ENCODE measurements at places on chromosomes 12 and 14. TPM values are rescaled to one million over a fixed set of nuclear protein-coding genes. Genes with fewer than 3 reads are reported as not detected.
A peak's percentile ranks its signal among the peaks of the same experiment; 100 is the strongest.

Gene CLEC1A
- total RNA-seq = not detected

Gene ALG10B
- 2.5 TPM for total RNA-seq

Gene HPD
- total RNA-seq = 0.18 TPM

Gene ASIC1
- total RNA-seq = 1.6 TPM

Gene GLS2
- total RNA-seq = under 0.01 TPM

Gene APOLD1
- 4.2 TPM for total RNA-seq

DNA sequence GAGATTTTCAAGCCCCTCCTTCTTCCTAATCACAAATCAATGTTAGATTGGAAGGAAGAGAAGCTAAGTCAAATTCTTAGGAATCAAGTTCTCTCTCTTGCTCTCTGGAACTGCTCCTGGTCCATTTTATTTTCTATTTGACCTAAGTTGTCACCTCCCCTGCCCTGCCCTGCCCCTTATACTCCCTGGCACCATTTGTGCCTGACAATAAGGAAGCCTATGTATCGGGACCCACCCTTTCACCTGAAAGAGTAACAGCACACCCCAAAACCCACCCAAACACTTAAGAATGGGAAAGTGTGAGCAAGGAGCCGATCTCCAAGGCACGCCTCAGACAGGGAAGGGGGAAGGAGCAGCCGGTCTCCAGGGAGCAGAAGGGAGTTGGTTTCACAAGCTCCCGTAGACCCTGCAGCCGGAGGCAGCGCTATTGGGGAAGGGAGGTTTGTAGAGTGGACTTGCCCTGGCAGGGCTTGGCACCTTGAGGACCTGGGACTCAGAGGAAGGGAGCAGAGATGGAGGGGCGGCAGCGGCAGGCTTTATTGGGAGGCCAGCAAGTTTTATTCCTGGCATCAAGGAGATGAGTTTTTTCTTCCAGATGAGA, 1.6 kb downstream of the LRRC74A start:
- H3K27me3 ChIP-seq = peaks cover 18% of the 10 kb centered on the region
- DNase-seq = no peak
- H3K4me3 ChIP-seq = no peak overlapping the region
- H3K4me1 ChIP-seq = no peaks in the 10 kb centered on the region
- H3K27ac ChIP-seq = no peak overlapping the region
- no peaks in the 10 kb centered on the region for H3K36me3 ChIP-seq

- no peaks in the 10 kb centered on the region for H3K4me1 ChIP-seq
- H3K4me3 ChIP-seq = no peak overlapping the region
- no peaks in the 10 kb centered on the region for H3K36me3 ChIP-seq
Observed at GRCh38 chr12:15278816-15279658, 43.3 kb upstream of the PTPRO start.

GRCh38 chr12:93256256-93256969, 121.3 kb upstream of the NUDT4 start:
- peaks cover 6% of the 10 kb centered on the region for H3K4me1 ChIP-seq
- H3K27me3 ChIP-seq = no peaks in the 10 kb centered on the region
- DNase-seq = no peak
- no peak overlapping the region for H3K4me3 ChIP-seq
- peak overlapping the region; percentile 69 for H3K27ac ChIP-seq

DNA sequence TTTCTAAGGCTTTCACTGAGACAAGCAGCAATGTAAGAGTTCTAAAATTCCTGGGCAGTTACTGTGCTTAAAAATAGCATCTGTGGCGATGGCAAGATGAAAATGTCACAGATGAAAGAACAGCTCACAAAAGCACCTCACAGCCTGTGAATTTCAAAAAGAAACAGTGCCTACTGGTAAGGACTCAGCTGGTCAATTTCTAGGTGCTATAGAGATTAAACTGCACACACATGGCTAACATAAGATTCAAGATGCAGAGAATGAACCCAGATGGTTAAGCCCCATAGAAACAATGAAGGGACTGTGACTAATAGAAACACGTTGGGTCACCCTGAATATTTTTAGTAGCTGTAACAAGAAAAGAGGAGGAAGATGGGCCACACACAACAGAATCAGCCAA, 12.0 kb upstream of the IL26 start:
- no peak overlapping the region for H3K4me3 ChIP-seq
- no peaks in the 10 kb centered on the region for H3K36me3 ChIP-seq
- no peak overlapping the region for H3K27ac ChIP-seq
- H3K27me3 ChIP-seq = peaks cover 6% of the 10 kb centered on the region

GRCh38 chr14:98725191-98725590, 546.8 kb downstream of the BCL11B start:
- H3K27me3 ChIP-seq = no peaks in the 10 kb centered on the region
- DNase-seq = no peak
- H3K27ac ChIP-seq = no peak overlapping the region
- no peaks in the 10 kb centered on the region for H3K36me3 ChIP-seq

DNA sequence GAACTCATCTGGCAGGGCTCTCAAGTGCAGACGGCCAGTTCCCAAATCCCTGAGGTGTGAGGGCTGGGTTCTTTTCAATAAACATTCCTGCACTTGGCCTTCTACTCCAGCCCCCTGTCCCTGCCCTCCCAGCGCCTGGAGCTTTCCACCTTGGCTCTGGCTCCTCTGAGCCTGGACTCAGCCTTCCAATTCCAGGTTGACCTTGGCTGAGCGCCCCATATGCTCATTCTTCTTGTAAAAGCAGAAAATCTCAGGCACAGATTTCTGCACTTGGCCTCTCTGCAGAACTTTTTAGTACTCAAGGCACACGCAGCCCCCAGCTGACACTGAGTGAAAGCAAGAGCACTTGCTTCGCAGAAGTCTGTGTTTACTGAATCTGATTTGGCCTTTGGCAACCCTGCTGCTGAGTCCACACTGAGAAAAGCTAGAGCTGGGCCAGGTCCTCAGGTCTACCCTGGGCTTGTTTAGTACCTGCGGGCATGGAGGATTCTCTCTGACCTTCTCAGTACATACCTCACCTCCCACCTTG, 222.7 kb downstream of the MSRB3 start:
- H3K4me1 ChIP-seq = peaks cover 12% of the 10 kb centered on the region
- no peak overlapping the region for H3K4me3 ChIP-seq
- no peak for DNase-seq
- no peaks in the 10 kb centered on the region for H3K36me3 ChIP-seq

GRCh38 chr12:125677829-125678228, 612.6 kb downstream of the AACS start:
- H3K27me3 ChIP-seq = no peaks in the 10 kb centered on the region
- H3K27ac ChIP-seq = no peak overlapping the region
- H3K4me1 ChIP-seq = no peaks in the 10 kb centered on the region
- no peak overlapping the region for H3K4me3 ChIP-seq
- no peak for DNase-seq

GRCh38 chr12:111277570-111277969, 91.3 kb downstream of the PHETA1 start:
- H3K4me1 ChIP-seq = no peaks in the 10 kb centered on the region
- peaks cover 8% of the 10 kb centered on the region for H3K27me3 ChIP-seq
- H3K4me3 ChIP-seq = no peak overlapping the region
- H3K27ac ChIP-seq = no peak overlapping the region
- DNase-seq = no peak

GRCh38 chr14:20986811-20987210, 3.0 kb upstream of the METTL17 start:
- H3K27ac ChIP-seq = peak overlapping the region; percentile 61
- H3K4me1 ChIP-seq = peaks cover 8% of the 10 kb centered on the region
- no peak overlapping the region for H3K4me3 ChIP-seq
- DNase-seq = peak; percentile 96

DNA sequence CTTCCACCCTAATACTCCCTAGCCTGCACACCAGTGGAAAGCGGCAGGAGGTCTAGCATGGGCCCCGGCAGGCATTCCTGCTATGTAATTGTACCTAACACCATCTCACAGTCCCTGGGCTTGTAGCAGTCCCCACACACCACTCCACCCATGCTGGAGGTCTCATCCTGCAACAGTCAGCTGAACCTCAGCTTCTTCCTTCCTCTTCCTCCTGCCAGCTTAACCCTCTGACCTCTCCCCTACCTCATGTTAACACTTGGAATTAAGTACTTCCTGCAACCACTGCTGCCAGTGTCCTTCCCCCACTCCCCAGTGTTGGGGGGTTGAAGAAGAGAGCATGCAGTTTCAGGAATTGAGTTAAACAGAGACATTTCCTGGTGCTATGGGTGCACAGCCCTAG, 7.6 kb downstream of the ADCY4 start:
- H3K27ac ChIP-seq = no peak overlapping the region
- no peak overlapping the region for H3K4me3 ChIP-seq
- no peaks in the 10 kb centered on the region for H3K36me3 ChIP-seq
- H3K4me1 ChIP-seq = no peaks in the 10 kb centered on the region
- H3K27me3 ChIP-seq = peaks cover 31% of the 10 kb centered on the region

DNA sequence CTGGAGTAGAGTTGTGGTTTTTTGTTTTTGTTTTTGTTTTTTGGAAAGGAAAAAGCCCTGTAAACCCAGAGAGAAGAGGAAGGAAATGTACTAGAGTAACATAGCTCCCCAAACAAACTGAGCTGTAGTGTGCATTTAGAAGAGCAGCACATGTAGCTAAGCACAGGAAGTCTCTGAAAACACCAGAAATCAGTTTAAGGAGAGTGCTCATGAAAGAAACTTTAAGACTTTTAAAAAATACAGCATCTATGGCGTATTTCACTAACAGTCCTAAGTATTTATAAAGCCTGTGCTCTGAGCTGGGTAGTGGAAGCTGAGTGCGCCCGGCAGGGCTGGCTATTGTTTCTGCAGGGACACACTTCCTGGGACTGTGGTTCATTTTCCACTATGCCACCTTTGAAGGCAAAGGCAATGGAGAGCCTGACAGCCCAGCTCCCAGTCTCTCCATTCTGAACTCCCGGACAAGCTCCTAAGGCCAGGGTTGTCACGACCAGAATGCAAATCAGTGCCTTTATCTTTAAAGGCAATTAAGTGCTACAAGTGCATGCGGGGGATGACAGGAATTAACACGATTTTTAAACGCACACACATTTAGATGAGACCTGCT, 45.4 kb downstream of the NIN start:
- no peak overlapping the region for H3K4me3 ChIP-seq
- peaks cover 4% of the 10 kb centered on the region for H3K4me1 ChIP-seq
- H3K27ac ChIP-seq = no peak overlapping the region
- DNase-seq = no peak

DNA sequence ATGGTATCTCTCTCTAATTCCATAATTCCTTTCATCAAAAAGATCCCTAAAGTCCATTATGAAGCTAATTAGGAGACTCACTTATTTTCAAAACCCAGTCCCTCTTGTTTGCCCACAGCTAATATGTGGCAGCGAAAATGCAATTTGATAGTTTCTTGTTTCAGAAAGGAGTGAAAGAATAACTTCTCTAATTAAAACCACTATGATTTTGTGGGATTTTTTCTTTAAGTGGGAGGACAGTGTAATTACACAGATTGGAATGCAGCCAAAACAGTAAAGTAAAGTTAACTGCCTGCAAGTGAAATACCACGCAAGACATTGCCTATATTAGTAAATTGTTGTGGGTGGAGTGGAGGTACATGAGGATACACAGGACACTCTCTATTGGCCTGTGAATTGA, 50.0 kb downstream of the PTPRO start:
- no peaks in the 10 kb centered on the region for H3K4me1 ChIP-seq
- DNase-seq = no peak
- no peak overlapping the region for H3K27ac ChIP-seq
- H3K4me3 ChIP-seq = no peak overlapping the region

DNA sequence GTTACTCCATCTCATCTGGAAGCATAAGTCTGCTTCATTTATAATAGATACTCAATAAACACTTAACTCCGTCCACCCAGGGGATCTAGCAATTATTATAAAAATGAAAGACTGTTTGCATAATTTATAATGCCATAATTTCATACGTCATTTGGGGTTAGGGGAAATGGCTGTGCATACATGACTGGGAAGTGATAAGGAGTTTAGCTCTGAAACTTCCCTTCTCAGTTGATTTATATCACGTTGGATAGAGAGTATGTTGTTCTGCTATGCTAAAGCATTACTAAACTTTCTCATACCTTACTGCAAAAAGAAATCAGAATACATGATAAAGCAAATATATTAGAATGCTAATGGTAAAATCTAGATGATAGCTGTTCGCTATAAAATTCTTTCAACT, 90.4 kb upstream of the DYNC1H1 start:
- H3K27ac ChIP-seq = no peak overlapping the region
- no peaks in the 10 kb centered on the region for H3K27me3 ChIP-seq
- H3K36me3 ChIP-seq = peaks cover 5% of the 10 kb centered on the region
- H3K4me1 ChIP-seq = peaks cover 6% of the 10 kb centered on the region
- H3K4me3 ChIP-seq = no peak overlapping the region

DNA sequence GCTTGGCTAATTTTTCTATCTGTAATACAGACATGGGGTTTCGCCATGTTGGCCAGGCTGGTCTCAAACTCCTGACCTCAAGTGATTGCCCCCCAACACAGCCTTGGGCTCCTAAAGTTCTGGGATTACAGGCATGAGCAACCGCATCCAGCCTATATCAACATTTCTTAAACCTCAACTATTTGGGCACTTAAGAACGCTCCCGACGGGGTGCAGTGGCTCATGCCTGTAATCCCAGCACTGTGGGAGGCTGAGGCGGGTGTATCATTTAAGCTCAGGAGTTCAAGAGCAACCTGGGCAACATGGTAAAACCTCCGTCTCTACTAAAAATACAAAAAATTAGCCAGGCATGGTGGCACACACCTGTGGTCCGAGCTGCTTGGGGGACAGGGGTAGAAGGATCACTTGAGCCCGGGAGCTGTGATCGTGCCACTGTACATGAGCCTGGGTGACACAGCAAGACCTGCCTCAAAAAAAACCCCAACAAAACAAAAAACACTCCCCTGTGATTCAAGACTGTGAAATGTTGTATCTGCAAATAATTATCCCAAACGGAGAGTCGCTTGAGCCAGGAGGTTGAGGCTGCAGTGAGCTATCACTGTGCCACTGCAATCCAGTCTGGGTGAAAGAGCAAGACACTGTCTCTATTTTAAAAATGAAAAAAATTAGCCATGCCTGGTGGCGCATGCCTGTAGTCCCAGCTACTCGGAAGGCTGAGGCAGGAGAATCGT, 21.5 kb downstream of the PPTC7 start:
- DNase-seq = no peak
- H3K36me3 ChIP-seq = no peaks in the 10 kb centered on the region

DNA sequence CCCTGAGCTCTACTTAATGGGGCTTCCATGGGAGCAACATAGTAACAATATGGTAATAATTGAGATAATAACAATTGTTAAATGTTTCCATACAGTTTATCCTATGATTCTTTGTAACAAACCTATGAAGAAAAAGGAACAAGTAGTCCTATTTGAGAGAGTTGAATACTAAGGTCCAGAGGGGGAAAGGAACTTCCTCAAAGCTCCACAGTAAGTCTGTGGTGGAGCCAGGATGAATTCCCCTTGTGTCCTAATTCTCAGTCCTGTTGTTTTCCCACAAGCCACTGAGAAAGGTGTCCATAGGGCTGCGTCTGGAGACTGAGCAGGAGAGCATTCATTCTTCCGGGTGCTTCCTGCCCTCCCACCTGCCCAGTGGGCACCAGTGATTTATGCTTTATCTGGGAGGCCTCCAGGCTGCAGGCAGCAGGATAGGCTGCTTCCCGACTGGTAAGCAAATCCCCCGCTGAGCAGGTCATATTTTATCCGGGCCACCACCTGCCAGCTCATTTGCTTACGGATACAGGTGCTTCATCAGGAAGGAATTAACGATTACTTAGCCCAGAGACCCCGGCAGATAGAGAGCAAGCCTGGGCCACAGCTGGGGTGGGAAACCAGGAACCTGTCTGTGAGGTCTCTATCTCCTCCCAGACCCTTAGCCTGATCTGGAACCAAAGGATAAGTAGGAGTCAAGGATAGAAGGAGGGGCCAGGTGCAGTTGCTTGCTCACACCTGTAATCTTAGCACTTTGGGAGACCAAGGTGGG, 33.9 kb upstream of the FAM222A start:
- DNase-seq = no peak
- peaks cover 34% of the 10 kb centered on the region for H3K27me3 ChIP-seq
- no peaks in the 10 kb centered on the region for H3K36me3 ChIP-seq
- no peak overlapping the region for H3K27ac ChIP-seq
